ENCODE measurements at places on chromosomes 4 and X.

GRCh38 chr4:130568746-130569145 lies 1472.8 kb downstream of the C4orf33 start:
- no peak for DNase-seq

- no peak for DNase-seq
These were observed 62.1 kb downstream of the CC2D2A start for GRCh38 chr4:15531792-15532191.

GRCh38 chr4:11468901-11469300 lies 40.2 kb upstream of the HS3ST1 start:
- DNase-seq = no peak

DNA sequence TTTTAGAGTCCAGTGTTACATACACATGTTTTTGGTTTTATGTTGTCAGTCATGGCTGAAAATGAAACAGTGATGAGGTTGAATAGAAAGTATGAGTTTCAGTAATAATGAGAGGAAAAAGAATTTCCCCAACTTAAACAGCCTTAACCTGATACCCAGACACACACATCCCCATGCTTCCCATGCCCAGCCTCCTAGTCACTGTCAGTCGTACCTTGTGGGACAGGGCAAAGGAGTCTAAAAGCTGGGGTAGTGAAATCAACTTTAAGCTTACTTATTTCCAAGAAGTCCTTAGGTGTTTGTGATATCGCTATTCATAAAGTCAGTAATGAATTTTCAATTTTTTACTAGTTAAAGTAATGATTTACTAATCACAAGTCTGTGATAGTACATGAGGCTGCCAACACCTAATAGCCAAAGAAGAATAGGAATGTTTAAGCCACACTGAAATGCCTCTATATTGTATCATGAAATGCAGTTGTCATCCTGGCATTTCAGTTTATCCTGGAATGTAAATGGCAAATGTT lies 24.3 kb upstream of the GPR34 start:
- no peak for DNase-seq

GRCh38 chr4:88880501-88881226 lies 176.3 kb downstream of the FAM13A start:
- no peak for DNase-seq

- DNase-seq = peak; percentile 35
These were observed 77.0 kb downstream of the FBXW7 start for GRCh38 chr4:152458801-152459302.

DNA sequence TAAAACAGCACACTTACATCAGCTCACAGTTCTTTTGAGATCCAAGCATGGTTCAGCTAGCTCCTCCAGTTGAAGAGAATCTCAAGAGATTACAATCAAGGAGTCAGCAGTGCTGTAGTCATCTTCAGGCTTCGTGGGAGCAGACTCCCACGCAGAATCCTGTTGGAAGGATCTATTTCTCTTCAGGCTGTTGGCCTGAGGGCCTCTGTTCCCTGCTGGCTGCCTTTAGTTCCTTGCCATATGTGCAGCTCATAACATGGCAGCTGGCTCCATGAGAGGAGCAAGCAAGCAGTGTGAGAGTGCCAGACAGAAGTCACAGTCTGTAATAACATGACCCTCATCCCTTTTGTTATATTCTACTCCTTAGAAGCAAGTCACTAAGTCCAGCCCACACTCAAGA lies 168.6 kb downstream of the COX18 start:
- DNase-seq = no peak

GRCh38 chr4:94032754-94033153 lies 174.9 kb upstream of the SMARCAD1 start:
- no peak for DNase-seq

GRCh38 chr4:25180524-25181131 lies 20.4 kb upstream of the SEPSECS start:
- DNase-seq = peak; percentile 25

DNA sequence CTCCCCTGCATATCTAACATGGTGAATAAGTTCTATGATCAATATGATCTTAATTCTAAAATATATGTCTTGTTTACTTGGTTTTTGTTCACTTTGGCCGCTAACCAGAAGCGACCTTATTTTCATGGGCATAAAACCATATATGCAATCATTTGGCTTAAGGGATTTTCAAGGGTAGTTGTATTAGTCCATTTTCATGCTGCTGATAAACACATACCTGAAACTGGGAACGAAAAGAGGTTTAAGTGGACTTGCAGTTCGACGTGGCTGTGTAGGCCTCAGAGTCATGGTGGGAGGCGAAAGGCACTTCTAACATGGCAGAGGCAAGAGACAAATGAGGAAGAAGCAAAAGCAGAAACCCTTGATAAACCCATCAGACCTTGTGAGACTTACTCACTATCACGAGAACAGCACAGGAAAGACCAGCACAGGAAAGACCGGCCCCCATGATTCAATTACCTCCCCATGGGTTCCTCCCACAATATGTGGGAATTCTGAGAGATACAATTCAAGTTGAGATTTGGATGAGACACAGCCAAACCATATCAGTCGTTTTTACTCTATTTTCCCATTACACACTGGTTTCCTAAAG lies 114.3 kb upstream of the CPEB2 start:
- no peak for DNase-seq

GRCh38 chr4:15164571-15164970 lies 162.3 kb downstream of the CPEB2 start:
- no peak for DNase-seq

DNA sequence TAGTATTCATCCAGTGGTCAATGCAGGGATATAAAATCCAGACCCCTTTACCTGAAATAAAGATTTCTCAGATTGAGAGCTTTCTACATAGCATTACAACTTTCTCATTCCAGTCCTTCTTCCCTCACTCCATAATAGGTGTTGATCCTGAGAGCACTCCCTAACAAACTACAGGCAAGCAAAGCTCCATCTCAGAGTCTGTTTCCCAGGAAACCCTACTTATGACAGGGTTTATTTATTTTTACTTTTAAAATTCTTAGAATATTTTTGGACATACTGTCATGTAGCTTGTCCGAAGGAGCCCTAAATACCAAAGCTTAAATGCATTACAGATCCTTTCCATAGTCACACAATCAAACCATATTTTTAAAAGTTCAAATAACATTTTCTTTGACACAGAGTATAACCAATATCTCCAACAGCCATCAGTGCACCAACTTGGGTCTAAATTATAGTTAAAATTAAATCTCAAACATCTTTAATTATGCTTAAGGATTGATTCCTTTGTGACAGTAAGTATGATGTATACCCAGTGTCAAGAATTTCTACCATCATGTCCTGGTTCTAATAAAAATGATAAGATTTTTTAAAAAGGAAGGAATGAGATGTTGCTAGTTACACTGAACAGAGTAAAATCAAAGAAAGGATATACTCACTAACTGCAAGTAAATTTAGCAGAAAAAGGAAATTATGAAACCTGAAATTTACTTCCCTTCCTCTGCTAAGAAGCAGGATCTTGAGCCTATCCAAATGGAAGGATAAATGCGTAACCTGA lies 580.4 kb upstream of the ADGRL3 start:
- no peak for DNase-seq

- no peak for DNase-seq
These were observed 10.6 kb downstream of the CLTRN start for GRCh38 chrX:15653961-15654360.

GRCh38 chrX:105126201-105126600 lies 94.3 kb downstream of the TEX13A start:
- no peak for DNase-seq

DNA sequence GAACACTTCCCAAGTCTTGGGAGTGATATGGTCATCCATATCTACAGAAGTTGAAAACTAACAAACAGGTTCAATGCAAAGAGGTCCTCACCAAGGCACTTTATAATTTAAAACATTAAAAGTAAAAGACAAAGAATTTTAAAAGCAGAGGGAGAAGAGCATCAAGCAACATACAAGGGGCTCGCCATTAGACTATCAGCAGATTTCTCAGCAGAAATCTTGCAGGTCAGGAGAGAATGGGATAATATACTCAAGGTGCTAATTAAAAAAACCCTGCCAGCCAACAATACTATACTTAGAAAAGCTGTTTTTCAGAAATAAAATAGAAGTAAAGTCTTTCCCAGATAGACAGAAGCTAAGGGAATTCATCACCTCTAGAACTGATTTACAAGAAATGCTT lies 121.2 kb downstream of the NEK1 start:
- no peak for DNase-seq

DNA sequence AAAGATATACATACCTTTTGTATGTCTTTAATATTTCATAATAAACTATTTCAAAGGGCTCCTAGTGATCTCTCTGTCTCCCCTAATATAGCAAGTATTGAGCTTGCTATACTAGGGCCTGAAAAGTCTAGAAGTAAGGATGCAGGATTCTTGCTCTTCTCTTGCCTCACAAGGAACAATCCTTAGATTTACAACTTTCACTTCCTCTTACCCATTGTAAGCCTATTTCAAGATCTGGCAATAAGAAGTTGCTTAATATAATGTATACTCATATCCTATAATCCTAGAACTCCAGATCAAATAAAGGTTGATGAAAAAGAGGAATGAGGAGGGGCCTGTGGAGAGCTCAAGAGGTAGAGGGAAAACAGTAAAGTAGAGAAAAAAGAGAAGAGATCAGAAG lies 40.8 kb upstream of the CHRDL1 start:
- DNase-seq = peak; percentile 2

DNA sequence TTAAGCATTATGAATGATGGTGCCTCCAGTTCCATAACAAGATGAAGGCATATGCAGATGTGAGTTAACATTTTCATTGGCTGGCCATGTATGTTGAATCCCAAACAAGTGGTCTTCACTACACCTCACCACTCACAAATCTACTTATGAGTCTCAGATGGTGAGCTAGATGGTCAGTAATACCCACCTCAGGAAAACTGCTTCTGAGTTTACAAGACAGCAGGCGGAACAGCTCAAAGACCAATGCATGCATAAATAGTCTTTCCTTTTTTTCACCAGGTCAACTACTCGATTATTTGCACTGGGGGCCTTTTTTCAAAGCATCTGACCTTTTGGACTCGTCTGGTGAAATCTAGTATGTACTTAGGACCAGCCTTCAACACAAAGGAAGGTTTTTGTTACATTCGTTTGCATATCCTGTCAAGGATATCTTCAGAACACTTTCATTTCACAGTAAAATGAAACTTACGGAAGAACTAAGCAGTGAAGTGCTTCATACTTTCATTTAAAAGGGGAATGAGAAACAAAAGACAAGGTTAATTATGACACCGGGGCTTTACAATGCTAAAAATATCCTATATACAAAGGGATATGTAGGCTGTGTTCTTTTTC lies 23.1 kb upstream of the TLR7 start:
- no peak for DNase-seq

- no peak for DNase-seq
These were observed 23.5 kb upstream of the CEP135 start for GRCh38 chr4:55925241-55925640.

- no peak for DNase-seq
These were observed 140.1 kb upstream of the TRAM1L1 start for GRCh38 chr4:117225471-117225870.

GRCh38 chr4:147822128-147822527 lies 90.2 kb downstream of the ARHGAP10 start:
- peak; percentile 44 for DNase-seq

DNA sequence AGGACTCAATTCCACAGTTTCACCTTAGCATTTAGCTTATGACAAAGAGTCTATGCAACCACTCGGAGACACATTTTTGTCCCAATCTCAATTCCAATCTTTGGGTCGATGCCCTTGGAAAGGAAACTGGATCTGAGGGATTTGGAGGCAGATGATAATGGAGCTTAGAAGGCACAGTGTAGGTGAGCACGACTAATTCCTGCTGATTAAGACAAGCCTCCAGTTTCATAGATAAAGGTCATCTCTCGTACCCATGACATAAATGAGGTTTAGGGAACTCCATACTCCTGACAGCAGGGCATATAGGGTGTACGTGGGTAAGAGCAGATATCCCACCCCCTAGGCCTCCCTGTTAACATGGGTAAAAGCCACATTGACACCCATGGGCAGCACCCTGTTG lies 24.4 kb upstream of the ZNF718 start:
- DNase-seq = no peak

- no peak for DNase-seq
These were observed 77.6 kb downstream of the ARHGAP6 start for GRCh38 chrX:11588097-11588496.

DNA sequence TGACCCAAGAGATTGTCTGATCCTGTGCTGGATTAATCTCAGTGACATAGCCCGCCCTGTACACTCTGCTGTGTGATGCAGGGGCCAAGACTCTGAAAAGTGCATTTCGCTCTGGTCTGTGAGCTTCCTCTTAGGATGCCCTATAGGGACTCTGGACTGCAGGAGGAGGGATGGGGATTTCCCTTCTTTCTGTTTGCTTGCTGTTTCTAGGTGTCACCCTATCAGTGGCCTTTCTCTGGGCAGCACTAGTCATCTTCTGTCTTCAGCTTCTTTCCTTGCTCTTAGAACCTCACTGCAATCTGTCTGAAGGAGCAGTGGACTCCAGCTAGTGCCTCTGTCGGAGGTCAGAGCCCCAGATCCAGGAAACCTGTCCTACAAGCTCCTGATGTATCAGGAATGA lies 34.5 kb upstream of the SCRG1 start:
- DNase-seq = peak; percentile 26

GRCh38 chr4:42965326-42965725 lies 72.8 kb downstream of the GRXCR1 start:
- DNase-seq = no peak

DNA sequence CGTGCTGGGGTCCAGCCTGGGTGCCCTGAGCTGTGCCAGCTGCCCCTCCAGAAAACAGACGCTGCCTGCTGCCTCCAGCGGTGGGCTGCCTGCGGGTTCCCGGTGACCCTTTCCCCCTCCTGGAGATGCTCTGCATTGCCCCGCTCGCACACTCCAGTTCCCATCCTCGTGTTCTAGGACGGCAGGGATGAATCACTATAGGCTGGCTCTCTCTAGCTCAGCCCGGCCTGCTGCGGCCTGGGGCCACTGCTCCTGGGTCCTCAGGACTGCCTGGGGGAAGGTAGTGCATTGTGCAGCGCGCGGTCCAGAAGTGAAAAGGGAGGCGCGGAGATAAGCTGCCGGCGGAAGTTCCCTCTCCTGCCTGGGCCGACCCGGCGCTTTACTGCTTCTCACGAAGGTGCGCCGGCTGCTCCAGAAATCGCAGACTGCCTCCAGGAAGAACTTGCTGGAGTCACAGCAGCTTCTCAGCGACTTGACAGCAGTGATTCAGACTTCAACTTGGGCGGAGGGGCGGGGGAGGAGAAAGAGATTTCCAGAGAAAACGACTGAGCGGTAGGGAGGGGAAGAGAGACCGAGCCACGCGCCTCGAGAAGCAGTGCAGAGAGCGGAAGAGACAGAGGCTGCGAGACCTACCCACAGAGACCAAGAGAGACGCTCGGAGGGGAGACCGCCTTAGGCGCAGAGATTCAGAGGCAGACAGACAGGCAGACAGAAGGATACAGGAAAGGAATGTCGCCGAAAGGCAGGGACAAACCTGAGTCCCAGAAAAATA lies 6.7 kb upstream of the MSX1 start:
- peak; percentile 8 for DNase-seq

DNA sequence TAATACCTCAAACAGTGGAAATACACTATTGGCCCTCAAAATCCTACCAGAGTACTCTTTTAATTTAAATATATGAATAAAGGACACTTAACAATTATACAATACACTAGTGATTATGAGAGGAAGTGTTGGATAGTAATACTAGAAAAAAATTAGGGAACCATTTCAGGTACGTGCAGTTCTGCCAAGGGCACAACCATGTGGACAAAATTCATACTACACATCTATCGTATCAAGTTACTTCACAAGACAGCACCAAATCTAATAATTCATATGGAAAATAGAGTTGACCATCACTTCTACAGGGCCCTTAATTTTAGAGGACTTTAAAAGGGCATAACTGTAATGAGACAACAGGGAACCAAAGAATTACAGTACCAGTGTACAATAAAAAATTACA lies 69.2 kb upstream of the ZCCHC13 start:
- peak; percentile 10 for DNase-seq

Measured in CD14-positive monocyte (primary cell).